CD4-positive, CD25-positive, alpha-beta regulatory T cell (primary cell): ENCODE measurements at places on chromosomes 3 and 15. TPM values are rescaled to one million over a fixed set of nuclear protein-coding genes. Genes with fewer than 3 reads are reported as not detected.

The GAP43 gene
- total RNA-seq: not detected

The KBTBD8 gene
- total RNA-seq: 18.2 TPM

The CPNE4 gene
- not detected for total RNA-seq

- DNase-seq: no peak
- no peaks in the 10 kb centered on the region for H3K36me3 ChIP-seq
- H3K4me1 ChIP-seq: peaks cover 13% of the 10 kb centered on the region
- no peak overlapping the region for H3K4me3 ChIP-seq
- no peak overlapping the region for H3K27ac ChIP-seq
- peaks cover 8% of the 10 kb centered on the region for H3K27me3 ChIP-seq
Measured at GRCh38 chr3:49868862-49869466, 742 bp downstream of the CAMKV start.

DNA sequence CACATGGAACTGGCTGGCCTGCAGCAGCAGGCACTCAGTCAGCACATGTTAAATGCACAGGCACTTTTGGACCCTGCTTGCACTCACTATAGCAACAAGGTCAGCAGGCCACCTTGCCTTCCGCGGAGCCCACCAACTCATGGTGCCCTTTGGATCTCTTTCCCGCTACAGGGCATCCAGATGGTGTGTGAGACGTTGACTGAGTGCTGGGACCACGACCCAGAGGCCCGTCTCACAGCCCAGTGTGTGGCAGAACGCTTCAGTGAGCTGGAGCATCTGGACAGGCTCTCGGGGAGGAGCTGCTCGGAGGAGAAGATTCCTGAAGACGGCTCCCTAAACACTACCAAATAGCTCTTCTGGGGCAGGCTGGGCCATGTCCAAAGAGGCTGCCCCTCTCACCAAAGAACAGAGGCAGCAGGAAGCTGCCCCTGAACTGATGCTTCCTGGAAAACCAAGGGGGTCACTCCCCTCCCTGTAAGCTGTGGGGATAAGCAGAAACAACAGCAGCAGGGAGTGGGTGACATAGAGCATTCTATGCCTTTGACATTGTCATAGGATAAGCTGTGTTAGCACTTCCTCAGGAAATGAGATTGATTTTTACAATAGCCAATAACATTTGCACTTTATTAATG lies 85.0 kb downstream of the TGFBR2 start:
- no peak overlapping the region for H3K27ac ChIP-seq
- no peak overlapping the region for H3K4me3 ChIP-seq
- no peaks in the 10 kb centered on the region for H3K27me3 ChIP-seq
- peaks cover 24% of the 10 kb centered on the region for H3K4me1 ChIP-seq
- no peak for DNase-seq
- peaks cover 77% of the 10 kb centered on the region for H3K36me3 ChIP-seq

GRCh38 chr3:184715943-184716621 lies 4.2 kb upstream of the MAGEF1 start:
- no peak overlapping the region for H3K4me3 ChIP-seq
- H3K4me1 ChIP-seq: peaks cover 8% of the 10 kb centered on the region
- no peaks in the 10 kb centered on the region for H3K36me3 ChIP-seq
- H3K27me3 ChIP-seq: no peaks in the 10 kb centered on the region
- no peak for DNase-seq
- no peak overlapping the region for H3K27ac ChIP-seq

GRCh38 chr3:100737334-100737733 lies 28.0 kb downstream of the TFG start:
- DNase-seq: peak; percentile 24
- H3K27ac ChIP-seq: no peak overlapping the region
- H3K36me3 ChIP-seq: peaks cover 92% of the 10 kb centered on the region
- no peak overlapping the region for H3K4me3 ChIP-seq
- H3K4me1 ChIP-seq: no peaks in the 10 kb centered on the region

DNA sequence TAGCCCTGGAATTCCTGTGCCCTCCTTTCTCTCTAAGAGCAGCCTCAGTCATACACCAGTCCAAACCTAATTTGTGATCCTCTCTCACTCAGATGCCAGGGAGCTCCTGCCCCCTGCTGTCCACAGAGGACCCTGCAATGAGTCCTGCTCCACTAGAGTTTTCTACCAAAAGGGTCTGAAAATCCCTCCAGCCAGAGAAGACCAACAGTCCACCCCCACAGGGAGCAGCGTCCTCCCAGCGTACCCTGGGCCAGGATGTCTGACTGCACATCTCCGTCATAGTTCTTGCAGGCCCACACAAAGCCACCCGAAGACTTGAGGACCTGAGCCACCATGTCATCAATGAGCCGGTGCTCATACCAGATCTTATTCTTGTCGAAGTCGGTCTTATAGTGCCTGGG lies 15.4 kb downstream of the IDH2 start:
- no peaks in the 10 kb centered on the region for H3K27me3 ChIP-seq
- H3K27ac ChIP-seq: no peak overlapping the region
- H3K4me3 ChIP-seq: no peak overlapping the region
- peaks cover 60% of the 10 kb centered on the region for H3K36me3 ChIP-seq

- H3K27ac ChIP-seq: no peak overlapping the region
- peak; percentile 2 for DNase-seq
- H3K4me1 ChIP-seq: peaks cover 21% of the 10 kb centered on the region
- no peaks in the 10 kb centered on the region for H3K36me3 ChIP-seq
- no peak overlapping the region for H3K4me3 ChIP-seq
Measured at GRCh38 chr3:41118461-41119390, 80.6 kb upstream of the CTNNB1 start.

- H3K27me3 ChIP-seq: peaks cover 10% of the 10 kb centered on the region
- no peaks in the 10 kb centered on the region for H3K36me3 ChIP-seq
- no peak overlapping the region for H3K27ac ChIP-seq
- DNase-seq: no peak
- peaks cover 56% of the 10 kb centered on the region for H3K4me1 ChIP-seq
- H3K4me3 ChIP-seq: no peak overlapping the region
Measured at GRCh38 chr15:67824197-67824968, 926 bp upstream of the SKOR1 start.

GRCh38 chr15:39124155-39124552 lies 456.7 kb upstream of the THBS1 start:
- no peak for DNase-seq
- no peak overlapping the region for H3K4me3 ChIP-seq
- no peaks in the 10 kb centered on the region for H3K4me1 ChIP-seq

GRCh38 chr3:37621771-37622170 lies 239.9 kb upstream of the CTDSPL start:
- H3K4me1 ChIP-seq: no peaks in the 10 kb centered on the region
- no peak overlapping the region for H3K27ac ChIP-seq
- H3K4me3 ChIP-seq: no peak overlapping the region
- no peaks in the 10 kb centered on the region for H3K27me3 ChIP-seq

DNA sequence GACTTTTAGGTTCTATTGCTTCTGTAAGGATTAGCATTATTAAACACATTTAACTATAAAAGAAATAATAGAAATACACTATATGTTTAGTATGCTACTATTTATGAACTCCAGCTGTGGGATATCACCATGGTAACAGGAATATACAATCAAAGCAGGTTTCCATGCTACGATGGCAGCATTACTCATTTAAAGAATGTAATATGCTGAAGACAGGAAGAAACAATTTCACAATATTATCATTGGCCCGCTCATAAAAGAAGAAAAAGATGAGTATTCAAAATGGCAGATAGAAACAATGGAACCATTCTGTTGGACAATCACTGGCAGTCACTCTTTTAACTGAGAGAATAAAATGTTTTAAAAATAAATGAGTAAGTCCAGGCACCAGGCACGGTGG lies 153.4 kb downstream of the CBLB start:
- no peak overlapping the region for H3K27ac ChIP-seq
- H3K4me1 ChIP-seq: no peaks in the 10 kb centered on the region
- no peaks in the 10 kb centered on the region for H3K27me3 ChIP-seq
- no peak overlapping the region for H3K4me3 ChIP-seq
